RPMI8226 (cell line): ENCODE measurements at places on chromosomes 13 and 19.

DNA sequence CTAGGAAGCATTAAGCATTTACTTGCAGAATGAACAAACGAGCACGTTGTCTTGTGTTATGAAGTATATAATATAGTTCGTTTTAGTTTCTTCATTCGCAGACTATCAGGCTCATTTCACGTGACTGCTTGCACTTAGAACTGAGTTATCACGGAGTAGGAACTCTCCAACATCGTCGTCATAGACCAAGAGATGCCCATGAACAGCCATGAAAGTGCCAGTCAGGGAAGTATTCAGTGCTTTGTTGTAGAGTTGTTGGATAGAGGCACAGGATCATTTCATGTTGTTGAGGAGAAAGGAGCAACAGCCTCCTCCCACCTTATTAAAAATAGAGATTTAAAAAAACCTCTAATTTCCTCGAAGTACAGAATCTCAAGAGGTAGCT lies 977 bp upstream of the IL17D start:
- DNase-seq = no peak

- DNase-seq = no peak
Measured at GRCh38 chr13:37476874-37477273, 121.7 kb downstream of the POSTN start.

DNA sequence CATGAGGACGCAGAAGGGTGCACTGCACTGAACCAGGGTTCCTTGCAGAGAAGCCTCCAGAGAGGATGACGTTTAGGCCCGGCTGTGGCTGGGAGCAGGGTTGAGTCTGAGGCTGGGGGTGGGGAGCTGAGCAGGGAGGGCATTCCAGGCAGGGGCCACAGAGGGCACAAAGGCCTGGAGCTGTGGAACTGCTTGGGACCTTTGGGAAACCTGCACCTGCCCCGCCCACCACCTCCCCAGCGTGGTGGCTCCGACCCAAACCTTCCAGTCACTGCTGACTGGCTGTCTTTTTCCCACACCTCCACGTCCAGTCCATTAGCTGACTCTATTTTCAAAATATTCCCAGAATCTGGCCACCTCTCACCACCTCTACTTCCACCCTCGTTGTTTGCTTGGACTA lies 4.9 kb upstream of the LMTK3 start:
- DNase-seq = no peak

GRCh38 chr19:54136086-54136863 lies 1.3 kb upstream of the CNOT3 start:
- no peak for DNase-seq

DNA sequence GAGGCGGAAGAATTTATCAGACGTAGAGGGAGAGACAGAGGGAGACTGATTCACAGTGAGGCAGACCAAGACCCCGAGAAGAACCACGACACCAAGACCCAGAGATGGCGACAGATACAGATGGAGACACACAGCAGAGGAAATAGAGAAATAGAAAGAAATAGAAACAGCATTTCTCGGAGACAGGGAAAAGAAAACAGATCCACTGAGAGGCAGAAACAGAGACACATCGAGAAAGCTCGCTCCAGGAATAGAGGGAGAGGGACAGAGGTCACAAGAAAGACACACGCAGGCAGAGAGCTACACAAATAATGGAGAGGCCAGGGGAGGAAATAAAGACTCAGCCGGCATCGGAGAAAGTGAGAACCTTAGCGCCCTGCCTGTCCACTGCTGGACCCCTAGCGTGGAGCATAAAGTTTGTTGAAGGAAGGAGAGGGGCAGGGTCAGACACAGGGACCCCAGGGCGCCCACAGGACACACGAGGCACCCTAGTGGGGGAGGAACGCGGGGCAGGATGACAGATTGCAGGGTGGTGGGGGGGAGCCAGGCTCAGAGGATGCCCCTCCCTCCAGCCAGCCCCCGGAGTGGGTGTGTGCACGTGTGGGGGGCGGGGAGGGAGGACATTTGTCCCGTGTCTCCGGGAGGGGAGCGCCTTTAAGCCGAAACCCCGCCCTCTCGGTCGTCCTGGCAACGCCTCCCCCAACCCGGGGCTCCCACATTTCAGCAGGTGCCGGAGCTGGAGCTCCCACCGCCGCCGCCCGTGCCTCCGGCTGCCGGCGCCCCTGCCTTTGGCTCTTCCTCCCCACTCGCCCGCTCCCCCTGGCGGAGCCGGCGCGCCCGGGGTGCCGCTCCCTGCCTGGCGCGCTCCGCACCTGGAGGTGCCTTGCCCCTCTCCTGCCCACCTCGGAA lies at the start of gene PRKCG:
Gene PRKCG (plus strand): TSS at position 716 of the 909 bp plus-strand sequence. CDS start 298 bp downstream, outside the sequence.
- DNase-seq = peak; percentile 82

DNA sequence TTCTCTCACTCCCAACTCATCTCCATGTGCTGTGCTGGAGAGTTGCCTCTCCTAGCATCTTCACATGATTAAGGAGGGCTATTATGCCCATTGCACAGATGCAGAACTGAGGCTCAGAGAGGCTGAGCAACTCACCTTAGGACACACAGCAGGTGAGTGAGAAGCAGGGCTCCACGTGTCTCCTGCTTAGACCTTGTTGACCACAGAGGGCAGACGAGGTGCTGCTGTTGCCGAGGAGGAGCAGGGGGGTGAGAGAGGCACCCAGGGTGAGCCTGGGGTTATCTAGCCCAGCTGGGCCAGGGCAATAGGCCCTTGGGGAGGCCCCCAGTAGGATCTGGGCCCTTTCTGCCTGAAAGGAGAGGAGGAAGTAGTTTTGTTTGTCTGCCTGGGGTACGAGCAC lies 2.4 kb upstream of the HSH2D start:
- peak; percentile 95 for DNase-seq
